HT-29 (cell line): ENCODE measurements at places on chromosomes 12 and 14.

DNA sequence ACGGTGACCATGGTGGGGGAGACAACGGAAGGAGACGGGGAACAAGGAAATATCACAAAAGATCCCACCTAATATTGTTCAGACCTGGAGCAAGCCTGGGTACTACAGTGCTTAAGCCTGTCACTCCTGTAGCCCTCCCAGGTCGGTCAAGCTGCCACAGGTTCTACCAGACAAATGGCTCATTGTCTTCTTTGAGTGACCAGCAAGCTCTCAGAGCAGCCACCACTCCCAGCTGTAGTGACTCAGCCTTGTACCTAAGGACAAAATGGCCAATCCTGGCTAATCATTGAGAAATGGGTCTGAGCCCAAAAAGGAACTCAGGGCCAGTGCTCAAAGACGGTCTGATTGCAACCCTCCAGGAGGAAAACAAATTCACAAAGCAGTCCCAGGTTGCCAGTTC lies 238.4 kb upstream of the NOS1 start:
- DNase-seq: peak; percentile 24

DNA sequence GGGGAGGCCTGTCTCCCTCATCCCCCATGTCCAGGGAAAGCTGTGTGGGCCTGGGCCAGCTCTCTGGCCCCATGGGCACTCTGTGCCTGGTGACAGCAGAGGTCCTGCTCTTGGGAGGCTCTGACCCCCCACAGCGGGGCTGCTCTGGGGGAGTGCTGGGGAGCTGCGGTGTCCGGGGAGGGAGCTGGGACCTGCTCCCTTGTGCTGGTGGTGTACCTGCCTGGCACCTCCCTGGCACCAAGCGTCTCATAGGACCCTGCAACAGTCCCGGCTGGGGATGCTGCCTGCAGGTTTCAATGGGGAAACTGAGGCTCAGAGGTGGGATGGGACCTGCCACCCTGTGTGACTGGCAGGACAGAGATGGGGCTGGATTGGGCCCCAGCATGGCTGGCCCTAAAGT lies 111.3 kb downstream of the KIF26A start:
- DNase-seq: no peak

DNA sequence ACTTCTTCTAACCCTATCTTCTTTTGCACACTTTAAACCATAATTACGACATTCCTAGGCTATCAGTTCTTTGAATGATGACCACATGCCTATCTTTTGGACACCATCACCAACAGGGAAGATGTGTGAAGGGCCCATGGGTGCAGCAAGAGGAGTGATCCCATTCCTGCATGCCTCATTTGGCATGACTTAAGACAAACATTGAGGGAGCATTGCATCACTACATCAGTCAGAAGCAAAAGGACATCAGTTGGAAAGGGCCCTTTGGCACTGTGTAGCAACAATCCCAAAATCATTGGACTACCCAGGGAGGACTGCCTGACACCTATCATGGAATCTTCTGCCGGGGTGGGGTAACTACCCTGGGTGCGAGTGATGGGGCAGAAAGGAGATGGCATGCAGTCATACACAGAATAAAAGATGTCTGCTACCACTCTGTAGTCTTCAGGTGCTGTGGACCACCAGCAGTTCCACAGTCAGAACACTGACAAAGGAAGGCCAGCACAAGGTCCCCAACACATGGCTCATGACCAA lies 10.7 kb upstream of the TMBIM6 start:
- no peak for DNase-seq

DNA sequence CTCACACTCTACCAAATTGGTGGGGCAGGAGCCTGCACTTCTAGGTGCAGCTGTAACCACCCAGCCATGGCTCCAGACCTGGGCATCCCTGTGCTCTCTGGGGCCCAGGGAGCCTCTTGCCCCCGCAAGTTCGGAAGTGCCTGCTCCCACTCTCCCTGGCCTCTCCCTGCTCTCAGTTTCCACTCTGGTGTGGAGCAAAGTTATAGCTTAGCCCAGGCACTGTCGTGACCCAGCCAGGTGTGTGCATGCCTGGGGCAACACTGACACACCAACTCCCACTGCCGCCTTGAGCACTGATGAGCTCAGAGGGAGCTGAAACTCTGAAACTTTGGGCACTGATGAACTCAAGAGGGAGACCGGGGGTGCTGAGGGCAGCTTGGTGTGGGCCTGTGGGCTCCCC lies 8.7 kb upstream of the FBXO33 start:
- no peak for DNase-seq

DNA sequence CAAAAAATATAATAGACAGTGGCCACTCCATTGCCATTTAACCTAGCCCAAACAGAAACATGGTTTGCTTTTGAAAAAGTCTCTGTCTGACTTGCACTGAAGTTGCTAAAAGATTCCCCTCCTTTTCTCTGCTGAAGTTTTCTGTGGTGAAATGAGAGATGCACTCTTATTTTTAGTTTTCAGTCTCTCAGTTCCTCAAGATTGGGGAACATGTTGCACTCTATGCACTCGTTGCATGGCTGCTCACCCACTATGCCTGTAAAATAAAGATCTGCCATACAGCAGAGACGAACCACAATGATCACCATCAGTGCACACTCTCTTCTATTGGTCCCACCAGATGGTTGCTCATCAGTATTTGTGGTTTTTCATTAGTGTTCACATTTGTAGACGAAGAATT lies 13.1 kb upstream of the DAAM1 start:
- no peak for DNase-seq

GRCh38 chr12:54166567-54167499 lies 22.0 kb downstream of the SMUG1 start:
- no peak for DNase-seq

DNA sequence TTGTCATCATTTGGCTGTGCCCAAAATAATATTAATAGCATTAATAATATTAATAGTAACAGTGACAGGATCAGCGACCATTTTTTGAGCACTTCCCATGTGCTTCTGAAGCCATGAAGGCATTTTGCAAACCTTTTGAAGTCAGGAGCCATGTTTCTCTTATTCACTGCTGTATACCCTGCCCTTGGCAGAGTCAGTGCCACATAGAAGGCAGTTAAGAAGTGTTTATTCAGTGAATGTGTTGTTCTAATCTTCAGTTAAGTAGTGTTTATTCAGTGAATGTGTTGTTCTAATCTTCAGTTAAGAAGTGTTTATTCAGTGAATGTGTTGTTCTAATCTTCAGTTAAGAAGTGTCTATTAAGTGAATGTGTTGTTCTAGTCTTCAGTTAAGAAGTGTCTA lies 319.7 kb upstream of the NAV3 start:
- no peak for DNase-seq

DNA sequence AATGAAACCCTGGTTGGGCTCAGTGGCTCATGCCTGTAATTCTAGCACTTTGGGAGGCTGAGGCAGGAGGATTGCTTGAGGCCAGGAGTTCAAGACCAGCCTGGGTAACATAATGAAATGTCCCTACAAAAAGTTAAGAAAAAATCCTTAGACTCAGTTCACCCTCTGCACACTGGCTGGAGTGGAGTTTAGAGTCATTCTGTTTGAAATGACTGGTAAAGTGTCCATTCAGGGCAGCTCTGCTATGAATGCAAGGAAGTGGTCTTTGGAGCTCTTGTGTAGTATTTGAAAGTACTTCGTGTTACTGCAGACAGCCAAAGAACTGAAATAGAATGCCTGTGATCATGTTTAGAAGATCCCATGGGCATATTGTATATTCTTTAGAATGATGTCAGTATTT lies 466.5 kb downstream of the PCNX1 start:
- no peak for DNase-seq

- DNase-seq: no peak
Observed at GRCh38 chr12:117344716-117345115, 16.7 kb downstream of the NOS1 start.

DNA sequence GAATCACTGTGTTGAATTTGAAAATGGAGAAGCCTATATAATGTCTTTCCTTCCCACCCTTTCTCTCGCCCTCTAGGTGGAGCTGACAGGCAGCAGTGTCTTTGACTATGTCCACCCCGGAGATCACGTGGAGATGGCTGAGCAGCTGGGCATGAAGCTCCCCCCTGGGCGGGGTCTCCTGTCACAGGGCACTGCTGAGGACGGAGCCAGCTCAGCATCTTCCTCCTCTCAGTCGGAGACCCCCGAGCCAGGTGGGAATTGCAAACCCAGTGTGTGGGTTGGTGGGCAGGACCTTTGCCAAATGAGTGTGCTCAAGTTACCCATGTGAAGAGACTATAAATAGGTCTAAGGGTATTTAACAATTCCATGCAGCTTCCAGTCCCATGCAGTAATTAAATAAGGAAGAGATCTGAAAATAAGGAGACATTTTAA lies 274.7 kb downstream of the EGLN3 start:
- DNase-seq: peak; percentile 32

GRCh38 chr12:51270067-51270950 lies at the start of gene SMAGP:
Gene SMAGP, minus strand, starts transcription at chr12:51270415. Its CDS starts 1,137 bp downstream, at chr12:51269278.
- DNase-seq: peak; percentile 86

DNA sequence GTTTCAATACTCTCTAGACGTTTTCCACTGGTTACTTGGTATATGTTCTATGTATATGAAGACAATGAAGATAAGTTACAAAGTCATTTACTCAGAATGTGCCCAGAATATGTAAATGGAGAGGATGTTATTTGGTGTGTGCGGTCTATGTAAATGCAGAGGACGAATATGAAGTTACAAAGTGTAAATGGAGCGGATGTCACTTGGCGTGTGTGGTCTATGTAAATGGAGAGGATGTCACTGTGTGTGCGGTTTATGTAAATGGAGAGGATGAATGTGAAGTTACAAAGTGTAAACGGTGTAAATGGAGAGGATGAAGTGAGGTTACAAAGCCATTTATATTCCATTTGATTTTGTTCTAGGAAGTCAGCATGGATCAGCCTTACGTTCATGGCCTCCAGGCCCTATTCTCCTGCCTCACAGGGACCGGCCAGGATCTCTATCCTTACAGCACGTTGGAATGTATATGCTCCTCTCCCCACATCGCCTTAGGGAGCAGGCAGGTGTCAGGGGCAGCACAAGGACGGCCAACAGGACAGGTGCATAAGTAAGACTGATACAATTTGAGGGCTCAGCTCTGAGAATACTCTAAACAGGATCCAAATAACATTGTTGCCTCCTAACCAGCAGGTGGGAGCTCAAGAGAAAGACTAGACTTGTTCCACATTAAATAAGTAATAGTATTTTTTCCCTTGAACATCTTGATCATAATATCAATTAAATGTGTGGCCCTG lies 42.4 kb downstream of the GLRX5 start:
- DNase-seq: no peak
